Activated naive CD8-positive, alpha-beta T cell treated with anti-CD3 and anti-CD28 coated beads, Interleukin-2, amount 50 U/mL, for 24 hours (primary cell): ENCODE measurements at places on chromosomes 6 and 20.

DNA sequence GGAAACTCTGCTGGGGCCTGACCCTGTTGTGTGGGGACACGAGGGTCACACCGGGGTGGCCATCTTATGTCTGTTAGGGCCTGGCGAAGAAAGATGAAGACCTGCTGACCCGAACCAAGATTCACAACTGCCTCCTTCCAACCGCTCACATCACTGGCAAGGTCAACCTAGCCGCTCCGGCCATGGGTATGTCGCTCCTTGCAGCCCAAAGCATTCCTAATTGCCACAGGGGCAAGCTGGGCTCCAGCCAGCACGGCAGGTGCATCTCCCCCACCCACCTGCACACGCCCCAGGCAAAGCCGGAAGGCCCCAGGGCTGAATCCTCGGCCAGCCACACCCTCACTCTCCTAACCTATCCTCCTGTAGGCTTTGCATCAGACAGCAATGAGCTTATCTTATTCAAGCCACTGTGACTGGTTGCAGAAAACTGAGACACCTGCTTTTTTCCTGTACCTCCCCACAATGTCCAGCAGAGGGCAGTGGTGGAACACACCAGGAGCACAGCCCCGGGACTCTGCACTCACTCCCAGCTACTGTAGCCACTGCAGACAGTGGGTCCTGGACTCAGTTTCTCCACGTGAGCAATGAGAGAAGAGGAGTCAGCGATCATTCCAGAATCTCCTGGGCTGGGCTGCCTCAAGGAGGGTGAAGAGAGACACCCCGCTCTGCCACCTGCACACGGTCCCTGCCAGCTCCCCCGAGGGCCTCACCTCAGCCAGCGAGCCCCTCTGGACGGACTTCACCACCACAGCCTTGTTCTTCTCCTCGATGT is 170.2 kb downstream of the PREX1 start:
- peak; percentile 58 for DNase-seq
- peaks cover 3% of the 10 kb centered on the region for H3K4me1 ChIP-seq
- H3K27me3 ChIP-seq = no peaks in the 10 kb centered on the region
- peaks cover 45% of the 10 kb centered on the region for H3K36me3 ChIP-seq

GRCh38 chr20:43068482-43068881 is 121.2 kb downstream of the PTPRT start:
- no peaks in the 10 kb centered on the region for H3K36me3 ChIP-seq
- DNase-seq = no peak
- H3K4me1 ChIP-seq = no peaks in the 10 kb centered on the region
- no peak overlapping the region for H3K4me3 ChIP-seq

- no peaks in the 10 kb centered on the region for H3K36me3 ChIP-seq
- DNase-seq = no peak
- H3K27ac ChIP-seq = no peak overlapping the region
- no peak overlapping the region for H3K4me3 ChIP-seq
- no peaks in the 10 kb centered on the region for H3K4me1 ChIP-seq
Measured at GRCh38 chr20:18783385-18783959, 30.1 kb upstream of the SCP2D1 start.

GRCh38 chr20:24622856-24623255 is 153.4 kb downstream of the SYNDIG1 start:
- no peaks in the 10 kb centered on the region for H3K36me3 ChIP-seq
- no peaks in the 10 kb centered on the region for H3K27me3 ChIP-seq
- no peak overlapping the region for H3K27ac ChIP-seq
- H3K4me1 ChIP-seq = no peaks in the 10 kb centered on the region

DNA sequence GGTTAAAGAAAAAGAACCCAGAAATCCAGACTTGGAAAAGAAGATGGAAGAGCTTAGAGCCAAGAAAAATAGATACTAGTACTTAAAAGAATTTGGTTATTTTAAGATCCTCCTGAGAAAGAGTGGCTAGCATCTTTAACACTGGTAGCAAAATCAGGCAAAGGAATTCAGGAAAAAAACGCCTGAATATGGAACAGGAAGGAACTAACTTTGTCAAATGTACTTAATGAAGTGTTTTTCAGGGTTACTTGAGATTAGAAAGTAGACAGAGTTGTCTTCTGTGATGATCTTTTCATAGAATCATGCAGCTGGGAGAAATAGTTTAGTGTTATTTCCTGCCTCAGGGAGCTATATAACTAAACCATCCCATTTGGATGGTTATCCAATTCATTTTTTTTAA is 50.8 kb upstream of the SASH1 start:
- no peaks in the 10 kb centered on the region for H3K4me1 ChIP-seq
- no peaks in the 10 kb centered on the region for H3K36me3 ChIP-seq
- no peak overlapping the region for H3K4me3 ChIP-seq

DNA sequence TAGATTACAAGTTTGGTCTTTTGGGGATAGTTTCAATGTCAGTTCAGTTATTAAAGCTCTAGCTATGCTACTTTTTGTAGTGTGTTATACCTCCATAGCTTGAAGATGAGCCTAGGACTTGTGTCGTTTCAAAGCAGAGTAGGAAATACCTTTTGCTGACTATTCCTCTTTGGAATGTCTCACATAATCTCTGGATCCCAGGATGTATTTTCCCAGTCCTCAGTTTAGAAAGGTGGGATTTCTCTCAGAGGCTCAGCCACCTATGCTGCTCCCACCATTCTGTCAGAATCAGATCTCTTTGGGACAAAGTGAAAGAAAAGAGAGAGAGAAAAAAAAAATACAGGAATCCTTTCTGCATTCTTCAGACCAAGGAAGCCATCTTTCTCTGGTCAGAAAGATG is 567.5 kb upstream of the IMPG1 start:
- H3K27me3 ChIP-seq = no peaks in the 10 kb centered on the region
- no peak overlapping the region for H3K4me3 ChIP-seq
- no peaks in the 10 kb centered on the region for H3K36me3 ChIP-seq
- no peak for DNase-seq
- no peaks in the 10 kb centered on the region for H3K4me1 ChIP-seq

DNA sequence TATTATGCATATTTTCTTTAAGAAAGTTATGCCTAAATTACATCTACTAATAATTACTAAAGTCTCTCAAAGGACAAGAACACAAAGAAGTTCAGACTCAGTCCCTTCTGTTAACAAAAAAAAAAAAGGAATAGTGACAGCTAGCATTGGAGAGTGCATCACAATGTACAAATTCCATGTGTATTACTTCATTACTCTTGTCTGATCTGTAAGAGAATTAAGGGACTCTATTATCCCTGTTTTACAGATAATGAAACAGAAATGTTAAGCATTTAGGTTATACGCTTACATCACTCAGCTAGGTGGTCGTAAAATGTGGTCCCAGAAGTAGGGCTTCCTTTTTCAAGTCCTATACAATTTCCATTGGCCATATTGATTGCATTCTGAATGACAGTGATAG is 17.2 kb upstream of the VNN1 start:
- H3K4me1 ChIP-seq = peaks cover 4% of the 10 kb centered on the region
- H3K4me3 ChIP-seq = no peak overlapping the region
- DNase-seq = no peak
- no peak overlapping the region for H3K27ac ChIP-seq

- H3K4me3 ChIP-seq = no peak overlapping the region
- DNase-seq = no peak
- H3K4me1 ChIP-seq = no peaks in the 10 kb centered on the region
Measured at GRCh38 chr20:64159286-64159680, 5.0 kb upstream of the MYT1 start.

GRCh38 chr6:8029243-8029870 is 34.8 kb downstream of the BLOC1S5 start:
- no peak for DNase-seq
- H3K27ac ChIP-seq = no peak overlapping the region
- peaks cover 33% of the 10 kb centered on the region for H3K4me1 ChIP-seq
- H3K27me3 ChIP-seq = no peaks in the 10 kb centered on the region
- H3K4me3 ChIP-seq = no peak overlapping the region
- peaks cover 30% of the 10 kb centered on the region for H3K36me3 ChIP-seq

GRCh38 chr20:40808936-40809335 is 119.9 kb upstream of the MAFB start:
- no peak overlapping the region for H3K27ac ChIP-seq
- H3K4me1 ChIP-seq = no peaks in the 10 kb centered on the region
- H3K4me3 ChIP-seq = no peak overlapping the region
- no peak for DNase-seq
- H3K27me3 ChIP-seq = peaks cover 5% of the 10 kb centered on the region

DNA sequence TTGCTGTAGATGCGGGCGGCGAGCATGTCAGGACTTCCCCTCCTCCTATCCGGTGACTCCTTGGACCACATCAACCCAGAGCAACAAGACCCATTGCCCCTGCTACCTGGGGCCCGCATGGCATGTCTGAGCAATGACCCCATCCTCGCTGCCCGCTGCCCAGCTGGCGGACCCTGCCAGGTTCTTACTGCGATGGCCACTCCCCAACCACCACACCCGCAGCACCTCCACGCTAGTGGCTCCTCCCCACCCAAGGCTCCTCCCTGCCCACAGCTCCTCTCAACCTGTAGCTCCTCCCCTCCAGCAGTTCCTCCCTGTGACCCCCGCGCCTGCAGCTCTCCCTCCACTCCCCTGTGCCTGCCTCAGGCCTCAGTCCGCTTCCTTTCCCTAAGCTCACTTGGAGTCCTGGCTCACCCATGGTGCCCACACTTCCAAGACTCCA is 17.6 kb upstream of the SERPINB9 start:
- H3K36me3 ChIP-seq = peaks cover 3% of the 10 kb centered on the region
- H3K27me3 ChIP-seq = peaks cover 2% of the 10 kb centered on the region
- DNase-seq = no peak

DNA sequence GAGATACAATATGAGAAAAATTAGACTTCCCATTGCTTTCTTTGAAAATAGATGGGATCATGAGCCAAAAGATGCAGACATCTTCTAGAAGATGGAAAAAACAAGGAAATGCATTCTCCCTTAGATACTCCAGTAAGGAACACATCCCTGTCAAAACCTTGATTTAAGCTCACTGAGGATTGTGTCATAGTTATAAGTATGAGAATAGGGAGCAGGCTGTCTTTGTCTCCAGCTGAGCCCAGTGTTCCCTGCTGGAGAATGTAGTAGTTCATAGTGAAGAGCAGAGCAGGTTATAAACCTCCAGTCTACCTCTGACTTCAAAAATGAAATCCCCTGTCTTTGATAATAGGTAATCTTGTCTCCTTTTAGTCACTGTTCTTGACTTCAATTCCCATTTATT is 589.9 kb downstream of the PHF3 start:
- H3K4me3 ChIP-seq = no peak overlapping the region
- no peaks in the 10 kb centered on the region for H3K27me3 ChIP-seq
- no peaks in the 10 kb centered on the region for H3K4me1 ChIP-seq
- no peak overlapping the region for H3K27ac ChIP-seq
- no peak for DNase-seq

- H3K27ac ChIP-seq = no peak overlapping the region
- no peak overlapping the region for H3K4me3 ChIP-seq
- no peaks in the 10 kb centered on the region for H3K4me1 ChIP-seq
- H3K36me3 ChIP-seq = no peaks in the 10 kb centered on the region
- no peaks in the 10 kb centered on the region for H3K27me3 ChIP-seq
Measured at GRCh38 chr6:33171880-33172687, 20.2 kb downstream of the COL11A2 start.

DNA sequence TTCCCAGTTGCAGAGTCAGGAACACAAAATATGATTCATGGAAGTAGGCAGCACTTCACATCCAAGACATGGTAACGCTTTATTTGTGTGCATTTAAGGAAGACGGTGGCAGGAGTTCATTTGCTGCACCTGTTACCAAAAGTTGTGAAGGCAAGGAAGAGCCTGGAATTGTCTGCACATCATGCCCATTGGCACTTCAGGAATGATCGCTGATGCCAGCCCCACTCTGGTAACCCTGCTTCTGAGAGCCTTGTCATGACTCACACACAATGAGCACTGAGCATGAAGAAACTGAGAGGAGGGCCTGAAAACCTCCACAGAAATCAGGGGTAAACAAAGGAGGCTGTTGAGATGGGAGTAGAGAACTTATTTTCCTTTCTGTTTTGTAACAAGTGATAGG is 181.1 kb downstream of the RPS12 start:
- H3K36me3 ChIP-seq = no peaks in the 10 kb centered on the region
- no peak overlapping the region for H3K27ac ChIP-seq
- peaks cover 11% of the 10 kb centered on the region for H3K27me3 ChIP-seq

GRCh38 chr6:44157152-44157521 is 1.5 kb upstream of the CAPN11 start:
- no peak for DNase-seq
- H3K36me3 ChIP-seq = peaks cover 3% of the 10 kb centered on the region
- H3K27ac ChIP-seq = no peak overlapping the region
- H3K4me1 ChIP-seq = peaks cover 19% of the 10 kb centered on the region

- DNase-seq = no peak
- no peaks in the 10 kb centered on the region for H3K36me3 ChIP-seq
- no peak overlapping the region for H3K27ac ChIP-seq
- no peak overlapping the region for H3K4me3 ChIP-seq
Measured at GRCh38 chr20:40232756-40233155, 456.3 kb downstream of the MAFB start.

DNA sequence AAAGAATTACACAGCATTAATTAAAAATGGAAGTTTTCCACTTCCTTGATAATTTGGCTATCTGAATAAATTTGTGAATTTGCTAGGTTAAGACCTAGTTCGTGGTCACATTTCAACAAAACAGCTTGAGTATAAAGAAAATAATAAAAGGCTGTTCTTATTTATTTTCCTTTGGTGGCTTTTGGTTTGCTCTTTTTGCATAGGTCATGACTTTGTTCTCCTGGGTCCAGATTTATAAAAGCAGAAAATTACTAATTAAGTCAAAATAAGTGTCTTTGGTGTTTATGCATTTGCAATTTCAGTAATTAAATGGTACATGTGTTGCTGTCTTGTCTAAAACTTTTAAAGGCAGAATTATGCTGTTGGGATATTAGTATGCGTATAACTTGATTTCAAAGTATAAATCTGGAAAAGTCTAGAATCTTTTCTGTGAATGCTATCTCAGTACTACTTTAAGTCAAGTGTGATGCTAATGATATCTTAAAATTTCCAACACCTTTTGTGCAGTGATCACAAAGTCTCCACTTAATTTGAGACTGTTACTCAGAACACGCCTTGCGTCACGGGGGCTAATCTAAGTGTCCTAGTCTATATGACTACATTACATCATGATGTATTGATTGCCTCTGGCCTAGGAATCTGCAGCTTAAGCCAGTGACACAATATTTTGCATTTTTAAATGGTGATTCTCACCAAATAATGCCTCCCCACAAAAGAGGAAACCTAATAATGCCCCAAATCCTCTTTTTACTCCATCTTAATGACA is 41.0 kb downstream of the GNAS start:
- H3K27me3 ChIP-seq = peaks cover 4% of the 10 kb centered on the region
- peak overlapping the region; percentile 94 for H3K27ac ChIP-seq
- H3K36me3 ChIP-seq = peaks cover 40% of the 10 kb centered on the region
- H3K4me3 ChIP-seq = peak overlapping the region; percentile 97

DNA sequence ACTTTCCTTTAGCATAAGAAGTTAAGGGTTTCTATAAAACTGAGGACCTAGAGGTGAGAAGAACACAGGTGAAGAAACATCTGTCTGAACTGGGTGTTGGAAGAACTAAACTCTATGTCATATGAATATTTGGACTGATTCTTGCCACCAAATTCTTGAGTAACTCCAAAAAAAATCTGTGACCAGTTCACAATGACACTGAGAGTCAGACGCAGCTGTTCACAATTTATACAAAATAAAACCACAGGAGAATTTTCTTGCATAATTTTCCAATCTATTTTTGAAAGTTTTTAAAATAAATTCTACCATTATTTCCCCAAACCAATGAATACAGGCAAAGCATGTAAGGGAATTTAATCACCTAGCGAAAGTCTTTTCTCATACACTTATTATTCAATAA is 148.1 kb upstream of the TCF21 start:
- H3K4me3 ChIP-seq = no peak overlapping the region
- no peaks in the 10 kb centered on the region for H3K36me3 ChIP-seq
- H3K27me3 ChIP-seq = no peaks in the 10 kb centered on the region
- H3K27ac ChIP-seq = no peak overlapping the region
- no peak for DNase-seq
